Caki2 (cell line): ENCODE measurements at places on chromosomes 3 and 15. TPM values are rescaled to one million over a fixed set of nuclear protein-coding genes. Genes with fewer than 3 reads are reported as not detected.

Gene SORD
- 25.1 and 33.6 TPM in 2 replicates for total RNA-seq

GRCh38 chr3:73175698-73176097 lies 114.2 kb downstream of the EBLN2 start:
- no peak for DNase-seq

Gene CNTN4
- total RNA-seq, result 1.8 and 13.1 TPM in 2 replicates

DNA sequence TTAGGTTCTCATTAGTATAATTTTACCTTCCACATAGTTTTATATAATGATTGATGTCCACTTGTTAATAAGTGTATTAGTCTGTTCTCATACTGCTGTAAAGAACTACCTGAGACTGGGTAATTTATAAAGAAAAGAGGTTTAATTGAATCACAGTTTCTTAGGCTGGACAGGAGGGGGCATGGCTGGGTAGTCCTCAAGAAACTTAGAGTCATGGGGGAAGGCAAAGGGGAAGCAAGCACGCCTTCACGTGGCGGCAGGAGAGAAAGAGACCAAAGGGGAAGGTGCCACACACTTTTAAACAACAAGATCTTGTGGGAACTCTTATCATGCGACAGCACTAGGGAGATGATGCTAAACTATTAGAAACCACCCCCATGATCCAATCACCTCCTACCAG lies 19.2 kb downstream of the DZIP3 start:
- no peak for DNase-seq

Gene ZBED2
- total RNA-seq, result 7.1 and 14.9 TPM in 2 replicates

Gene GPR156
- 0.93 TPM in 1 of 2 replicates, not detected in the other for total RNA-seq

Gene C3orf49
- not detected in 2 replicates for total RNA-seq
